Right ventricle myocardium superior (tissue), 1 donor: ENCODE measurements at places on chromosomes 7 and 10. TPM values are rescaled to one million over a fixed set of nuclear protein-coding genes. Genes with fewer than 3 reads are reported as not detected.

The NKX2-3 gene
- not detected for total RNA-seq

The FZD8 gene
- 6.6 TPM for total RNA-seq

The LRRC61 gene
- total RNA-seq = 3.7 TPM

The SPAM1 gene
- not detected for total RNA-seq

The GPR146 gene
- 26.3 TPM for total RNA-seq

The ATXN7L1 gene
- 5.3 TPM for total RNA-seq

The NEUROG3 gene
- total RNA-seq = not detected

The NEUROD6 gene
- not detected for total RNA-seq

The ABHD11 gene
- total RNA-seq = 18.6 TPM

The C7orf25 gene
- 5.5 TPM for total RNA-seq

The TMEM236 gene
- 0.43 TPM for total RNA-seq

The OR2A42 gene
- not detected for total RNA-seq

The PPP1R3C gene
- total RNA-seq = 135 TPM

The ANKRD7 gene
- total RNA-seq = 0.81 TPM

The WASHC2C gene
- 41.3 TPM for total RNA-seq

The HTRA1 gene
- total RNA-seq = 40.9 TPM

The SPDYE2 gene
- not detected for total RNA-seq

The TFPI2 gene
- 1.3 TPM for total RNA-seq

The TAX1BP1 gene
- 158 TPM for total RNA-seq

The UNCX gene
- not detected for total RNA-seq

The VKORC1L1 gene
- total RNA-seq = 17.6 TPM

The IKZF1 gene
- total RNA-seq = 2.4 TPM

The A1CF gene
- total RNA-seq = 0.16 TPM

The ITIH2 gene
- not detected for total RNA-seq

The EVX1 gene
- total RNA-seq = not detected

The LRGUK gene
- total RNA-seq = 0.16 TPM

The HGF gene
- total RNA-seq = 1.6 TPM

The PITX3 gene
- 3.4 TPM for total RNA-seq

The UTF1 gene
- not detected for total RNA-seq

The RHOBTB1 gene
- total RNA-seq = 13.0 TPM

The VSTM4 gene
- total RNA-seq = 22.4 TPM

The SEMA3E gene
- total RNA-seq = 0.27 TPM

The NRAP gene
- total RNA-seq = 754 TPM

The INPP5A gene
- 99.1 TPM for total RNA-seq

The SORCS1 gene
- total RNA-seq = 1.7 TPM

The CHST15 gene
- total RNA-seq = 3.0 TPM

The GPR15LG gene
- total RNA-seq = not detected

The CLDN12 gene
- 38.1 TPM for total RNA-seq

The NT5C3A gene
- total RNA-seq = 21.6 TPM

The SFXN2 gene
- total RNA-seq = 1.7 TPM

The ELFN1 gene
- 10.8 TPM for total RNA-seq

The TSPAN33 gene
- 11.8 TPM for total RNA-seq

The UPK3B gene
- total RNA-seq = 0.22 TPM

The GDF2 gene
- total RNA-seq = not detected

The SNCG gene
- 23.5 TPM for total RNA-seq

The PRKAR2B gene
- 16.3 TPM for total RNA-seq

The GPRIN2 gene
- total RNA-seq = not detected

The SCART1 gene
- total RNA-seq = 0.51 TPM

The ODAD2 gene
- total RNA-seq = not detected

The METTL27 gene
- total RNA-seq = 0.43 TPM

The ATRNL1 gene
- total RNA-seq = 0.38 TPM
